ENCODE measurements at places on chromosomes 1 and 21.
A peak's percentile ranks its signal among the peaks of the same experiment; 100 is the strongest.

GRCh38 chr1:78032996-78033796, 12.6 kb upstream of the GIPC2 start:
- DNase-seq = no peak

DNA sequence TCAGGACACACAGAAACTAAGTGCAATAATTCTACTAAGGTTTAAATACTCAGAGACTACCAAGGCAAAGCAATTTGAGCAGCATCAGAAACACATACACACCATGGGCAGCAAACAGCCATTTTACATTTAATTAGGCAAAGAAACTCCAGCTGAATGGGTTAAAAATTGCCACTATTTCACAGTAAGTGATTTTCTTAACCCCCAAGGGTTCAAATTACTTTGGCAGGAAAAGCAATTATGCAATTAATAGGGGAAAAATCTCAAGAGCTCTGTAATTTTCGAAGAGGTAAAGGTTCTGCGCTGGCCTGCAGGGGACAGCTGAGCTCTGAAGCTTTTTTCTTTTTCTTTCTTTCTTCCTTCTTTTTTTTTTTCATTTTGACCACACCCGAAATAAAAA, 206.2 kb upstream of the RRP15 start:
- no peak for DNase-seq

DNA sequence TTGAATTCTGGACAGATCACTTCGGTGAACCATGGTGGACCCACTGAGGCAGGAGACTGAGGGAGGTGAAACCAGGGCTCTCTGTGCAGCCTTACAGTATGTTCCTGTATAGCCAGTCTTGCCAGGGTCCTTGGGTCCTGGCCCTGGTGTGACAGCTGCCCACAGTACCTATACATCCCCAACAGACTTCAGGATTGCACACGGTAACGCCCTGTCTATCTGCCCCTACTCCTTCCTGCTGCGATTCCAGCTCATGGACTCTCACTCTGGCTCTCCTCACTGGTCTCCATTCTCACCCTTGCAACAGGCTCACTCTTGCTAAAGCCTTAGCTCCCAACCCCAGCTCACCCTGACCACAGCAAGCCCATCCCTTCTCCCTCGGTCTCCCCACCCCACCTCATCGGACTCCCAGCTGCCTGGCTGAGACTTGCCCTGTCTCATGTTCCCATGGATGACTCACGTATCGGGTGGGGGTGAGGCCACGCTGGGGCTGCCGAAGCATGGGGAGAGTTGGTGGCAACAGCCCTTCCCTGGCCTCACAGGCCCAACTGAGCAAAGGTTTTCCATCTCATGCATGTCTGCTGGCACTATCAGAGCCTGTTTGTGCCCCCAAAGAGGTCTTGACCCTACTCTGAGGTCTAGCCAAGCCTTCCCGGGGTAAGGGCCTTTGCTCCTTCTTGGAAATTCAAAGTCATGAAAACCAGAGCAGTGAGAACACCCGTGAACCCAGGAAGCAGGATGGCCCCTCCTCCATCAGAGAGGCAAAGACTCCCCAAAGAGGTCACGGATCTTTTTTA, 7.1 kb downstream of the PHLDA3 start:
- peak; percentile 77 for DNase-seq

DNA sequence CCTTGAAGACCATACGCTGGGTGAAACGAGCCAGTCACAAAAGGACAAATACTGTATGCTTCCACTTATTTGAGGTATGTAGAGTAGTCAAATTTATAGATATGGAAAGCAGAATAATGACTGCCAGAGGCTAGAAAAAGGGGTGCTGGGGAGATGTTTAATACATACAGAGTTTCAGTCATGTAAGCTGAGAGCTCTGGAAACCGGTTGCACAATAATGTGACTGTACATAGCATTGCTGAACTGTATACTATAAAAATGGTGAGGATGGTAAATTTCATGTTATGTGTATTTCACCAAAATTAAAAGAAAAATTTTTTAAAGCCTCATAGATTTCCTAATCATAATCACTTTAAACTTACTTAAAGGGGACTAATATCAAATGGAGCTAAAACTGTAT, 110.8 kb downstream of the ZZZ3 start:
- no peak for DNase-seq

DNA sequence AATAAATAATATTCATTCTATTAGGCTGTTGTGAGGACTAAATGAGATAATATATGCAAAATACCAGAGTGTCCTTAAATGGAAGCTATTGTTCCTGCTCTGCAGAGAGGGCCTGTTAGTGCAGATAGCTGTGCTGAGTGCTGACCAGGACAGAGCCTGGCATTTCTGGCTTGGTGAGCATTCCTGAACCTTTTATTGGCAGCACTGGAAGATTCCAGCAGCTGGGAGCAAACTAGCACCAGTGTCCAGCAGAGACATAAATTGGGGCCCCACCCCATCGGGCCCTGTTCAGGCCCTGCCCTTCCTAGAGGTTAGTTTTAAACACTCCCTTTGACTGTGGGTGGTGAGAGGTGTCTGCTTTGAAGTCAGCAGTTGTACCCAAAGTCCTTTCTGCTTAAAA, 85.9 kb upstream of the GADD45A start:
- DNase-seq = no peak

GRCh38 chr1:193703655-193704054, 517.2 kb upstream of the B3GALT2 start:
- DNase-seq = no peak

- no peak for DNase-seq
Observed at GRCh38 chr1:79594121-79594698, 587.7 kb upstream of the ADGRL4 start.

DNA sequence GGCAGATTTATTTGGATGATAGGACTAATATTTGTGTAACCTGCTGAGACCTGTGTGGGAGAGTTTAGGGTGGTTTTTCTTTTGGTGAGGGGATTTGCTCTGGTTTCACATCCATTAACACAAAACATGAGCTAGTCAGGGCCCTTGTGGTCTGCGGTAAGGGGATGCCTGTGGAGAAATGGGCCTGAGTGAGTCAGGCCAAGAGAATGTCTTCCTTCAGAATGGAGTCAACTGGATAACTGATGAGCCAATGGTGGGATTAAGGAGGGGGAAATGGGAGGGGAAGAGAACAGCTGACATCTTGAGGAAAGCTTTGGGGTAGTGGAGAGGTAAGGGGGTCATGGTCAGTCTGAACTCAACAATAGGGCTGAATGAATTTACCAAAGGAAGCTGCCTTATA, 13.9 kb downstream of the WNT2B start:
- DNase-seq = no peak

DNA sequence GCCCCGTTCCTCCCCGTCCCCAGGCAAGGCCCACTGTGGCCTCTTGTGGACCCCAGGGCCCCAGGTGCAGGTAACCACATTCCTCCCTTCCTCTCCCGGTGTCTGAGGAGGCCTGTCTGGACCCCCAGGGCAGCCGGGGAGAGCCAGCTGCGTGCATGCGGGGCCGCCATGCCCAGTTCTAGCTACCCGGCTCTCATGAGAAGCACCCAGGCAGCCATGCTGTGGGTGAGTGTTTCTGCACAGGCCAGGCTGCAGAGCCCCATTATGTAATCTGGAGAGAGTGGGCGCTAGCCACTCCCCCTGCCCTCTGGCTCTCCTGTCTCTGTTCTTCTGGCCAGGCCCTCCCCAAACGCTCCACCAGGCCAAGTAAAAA, 18.4 kb upstream of the PLEKHG5 start:
- DNase-seq = no peak

All from ovary (tissue), 10 donors.